ENCODE measurements at places on chromosomes 5 and 9.

DNA sequence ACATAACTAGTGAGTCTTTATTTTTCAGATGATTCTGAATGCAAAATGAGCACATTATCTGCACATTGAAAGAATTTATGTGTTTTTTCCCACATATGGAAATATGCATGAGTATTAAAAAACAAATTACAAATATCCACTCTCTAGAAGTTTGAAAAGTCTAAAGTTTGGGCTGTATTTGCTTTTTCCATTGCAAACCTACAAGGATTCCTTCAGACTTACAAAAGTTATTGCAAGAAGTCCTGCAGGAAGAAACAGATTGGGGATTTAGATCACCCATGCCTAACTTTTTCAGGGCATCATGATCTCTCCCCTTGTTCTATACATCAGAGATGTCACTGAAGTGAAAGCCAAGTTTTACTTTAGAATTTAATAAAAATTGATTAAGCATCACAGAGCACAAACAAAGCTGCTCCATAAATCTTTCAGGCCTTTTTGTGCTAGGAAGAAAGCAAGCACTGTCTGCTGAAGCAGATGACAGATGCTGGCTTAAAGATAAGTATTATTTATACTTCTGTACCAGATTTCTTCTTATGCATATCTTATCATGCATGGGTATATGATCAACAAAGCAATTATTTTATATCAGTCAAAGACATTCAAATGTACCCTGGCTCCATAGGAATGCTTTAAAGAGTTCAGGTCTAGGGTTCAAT, 71.7 kb downstream of the NFIB start:
- DNase-seq = no peak

DNA sequence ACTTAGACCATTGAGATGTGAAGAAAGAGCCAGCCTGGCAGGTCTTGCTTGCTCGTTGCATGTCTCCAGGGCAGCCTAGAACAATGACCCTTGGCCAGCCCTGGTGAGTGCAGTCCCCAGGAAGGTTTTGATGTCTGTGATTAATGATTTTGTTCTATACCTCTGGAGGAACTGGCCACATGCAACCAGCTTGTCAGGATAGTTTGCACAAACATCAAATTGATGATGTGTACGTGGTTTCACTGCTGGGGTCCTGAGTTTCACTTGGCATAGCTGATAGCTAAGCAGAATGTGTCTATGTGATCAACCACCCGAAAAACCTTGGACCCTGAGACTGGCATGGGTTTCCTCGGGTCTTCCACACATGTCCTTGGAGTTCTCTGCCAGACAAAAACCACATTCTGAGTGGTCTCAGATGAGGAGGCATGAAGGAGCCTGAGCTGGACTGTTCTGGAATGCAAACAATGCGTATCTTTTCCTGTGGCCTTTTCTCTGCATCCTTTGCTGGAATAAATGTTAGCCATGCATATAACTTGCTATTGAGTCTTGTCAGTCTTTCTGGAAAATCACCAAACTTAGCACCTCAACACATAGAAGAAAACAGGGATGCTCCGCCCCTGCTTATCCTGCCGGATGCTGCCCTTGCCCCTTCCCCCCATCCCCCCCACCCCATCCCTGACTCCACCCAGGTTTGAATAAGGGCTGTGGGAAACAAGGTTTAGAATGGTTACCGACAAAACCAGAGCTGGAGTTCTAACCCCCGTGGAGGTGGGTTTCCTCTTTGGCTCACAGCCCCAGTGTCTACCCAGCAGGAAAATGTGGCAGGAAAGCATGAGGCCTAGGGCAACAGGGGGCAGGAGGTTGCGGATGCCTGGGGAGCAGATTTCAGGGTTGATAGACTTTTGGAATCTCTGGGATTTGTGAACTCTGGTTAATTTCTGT, 50.1 kb upstream of the ANKRD33B start:
- no peak for DNase-seq

GRCh38 chr9:36936498-36936831, 97.6 kb downstream of the PAX5 start:
- no peak for DNase-seq

- DNase-seq = no peak
Measured at GRCh38 chr5:56126487-56127179, 106.5 kb downstream of the ANKRD55 start.

GRCh38 chr5:38341641-38342040, 83.3 kb downstream of the EGFLAM start:
- DNase-seq = no peak

DNA sequence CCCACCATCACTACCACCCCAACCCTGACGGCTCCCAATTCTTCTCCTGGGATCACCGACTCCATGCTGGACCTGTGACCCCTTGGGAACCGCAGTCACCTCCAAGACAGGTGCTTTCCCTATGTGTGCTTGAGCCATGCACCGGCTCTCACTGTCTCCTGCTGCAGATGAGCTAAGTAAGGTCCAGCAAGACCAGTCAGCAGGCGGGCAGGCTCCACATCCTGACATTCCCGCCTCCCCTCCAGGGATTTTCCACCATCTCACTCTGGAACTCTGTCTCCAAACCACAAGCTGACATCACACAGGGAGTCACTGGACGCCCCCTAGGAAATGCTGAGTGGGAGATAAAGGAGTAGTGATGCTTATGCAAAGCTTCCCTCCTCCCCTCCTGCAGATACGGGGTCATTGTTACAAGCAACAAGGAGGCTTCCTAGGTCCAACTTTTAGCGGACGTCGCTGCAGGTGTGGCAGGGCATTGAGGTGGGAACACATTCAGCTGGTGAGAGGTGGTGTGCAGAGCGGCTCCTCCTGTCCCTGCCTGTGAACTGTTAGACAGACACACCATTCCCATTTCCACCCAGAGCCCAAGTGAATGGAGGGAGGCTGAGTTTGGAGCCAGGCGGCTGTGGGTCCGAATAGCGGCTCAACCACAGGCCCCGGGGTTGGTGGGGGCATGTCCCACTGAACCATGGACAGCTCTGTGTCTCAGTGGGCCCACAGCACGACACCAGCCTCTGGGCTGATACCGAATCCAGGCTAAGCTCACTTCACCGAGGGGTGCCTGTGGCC, 129.2 kb upstream of the PHYKPL start:
- DNase-seq = no peak

DNA sequence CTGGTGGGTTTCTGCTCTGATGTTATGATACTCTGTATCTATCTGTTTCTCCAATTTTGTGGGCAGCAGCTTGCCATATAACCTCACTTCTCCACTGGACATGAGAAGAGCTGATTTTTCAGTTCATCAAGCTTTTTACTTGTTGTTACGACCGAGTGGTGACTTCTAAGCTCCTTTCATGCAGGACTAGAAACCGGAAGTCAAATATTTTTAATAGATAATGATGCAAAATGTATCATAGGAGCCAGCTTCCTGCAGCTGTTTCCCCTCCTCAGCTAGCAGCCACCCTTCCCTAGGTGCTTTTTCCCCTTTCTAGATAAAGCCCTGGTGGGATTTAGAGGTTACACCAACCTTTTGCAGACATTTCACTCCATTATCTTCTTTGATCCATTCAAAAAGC, 17.0 kb upstream of the ADAM19 start:
- no peak for DNase-seq

DNA sequence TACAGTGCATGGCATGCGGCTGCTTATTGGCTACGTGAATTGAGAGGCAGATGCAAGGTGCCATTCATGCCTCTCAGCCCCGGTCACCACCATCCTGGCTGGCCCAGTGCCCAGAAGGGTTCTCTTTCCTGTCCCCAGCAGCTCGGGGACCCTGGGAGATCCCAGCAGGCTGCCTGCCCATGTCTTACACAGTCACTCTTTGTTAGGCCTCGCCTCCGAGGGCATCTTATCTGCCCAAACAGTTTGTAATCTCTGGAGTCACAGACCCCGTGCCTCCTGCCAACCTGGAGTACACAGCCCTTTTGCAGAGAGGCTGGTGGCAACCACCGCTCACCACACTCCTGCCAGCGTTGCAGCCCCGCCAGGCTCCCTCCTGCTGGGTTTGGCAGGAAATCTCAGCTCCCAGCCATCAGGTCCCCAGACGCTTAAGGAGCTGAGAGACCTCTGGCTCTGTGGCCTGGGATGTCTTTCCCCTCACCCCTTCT, 7.0 kb upstream of the AK1 start:
- DNase-seq = no peak

- DNase-seq = no peak
Measured at GRCh38 chr9:137172901-137173795, 1.3 kb upstream of the TMEM210 start.

DNA sequence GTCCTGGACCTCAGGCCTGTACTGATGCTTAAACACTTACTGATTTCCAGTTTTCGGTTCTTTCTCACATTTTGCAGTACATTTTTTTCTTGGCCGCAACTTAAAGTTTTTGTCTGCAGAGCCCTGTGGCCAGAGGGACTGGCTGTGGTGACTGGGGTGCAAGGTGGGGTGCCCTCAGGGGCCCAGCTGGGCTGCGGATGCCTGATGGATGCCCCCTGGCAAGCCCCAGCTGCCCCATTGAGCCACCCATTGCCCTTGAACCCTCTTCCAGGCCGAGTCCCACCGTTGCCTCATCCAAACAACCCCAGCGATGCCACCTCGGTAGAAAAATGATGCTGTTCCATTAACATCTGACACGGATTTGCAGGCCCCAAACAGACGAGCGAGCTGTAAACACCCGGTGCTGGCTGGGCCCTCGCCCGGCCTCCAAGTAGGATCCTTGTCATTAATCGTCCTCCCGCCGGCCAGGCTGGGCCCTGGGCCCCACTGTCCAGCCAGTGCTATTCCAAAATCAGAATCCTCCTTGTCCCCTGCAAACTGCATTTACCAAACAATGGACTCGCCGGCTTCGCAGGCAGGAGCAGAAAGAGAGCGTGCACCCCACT, 107.9 kb downstream of the PHF2 start:
- DNase-seq = no peak

DNA sequence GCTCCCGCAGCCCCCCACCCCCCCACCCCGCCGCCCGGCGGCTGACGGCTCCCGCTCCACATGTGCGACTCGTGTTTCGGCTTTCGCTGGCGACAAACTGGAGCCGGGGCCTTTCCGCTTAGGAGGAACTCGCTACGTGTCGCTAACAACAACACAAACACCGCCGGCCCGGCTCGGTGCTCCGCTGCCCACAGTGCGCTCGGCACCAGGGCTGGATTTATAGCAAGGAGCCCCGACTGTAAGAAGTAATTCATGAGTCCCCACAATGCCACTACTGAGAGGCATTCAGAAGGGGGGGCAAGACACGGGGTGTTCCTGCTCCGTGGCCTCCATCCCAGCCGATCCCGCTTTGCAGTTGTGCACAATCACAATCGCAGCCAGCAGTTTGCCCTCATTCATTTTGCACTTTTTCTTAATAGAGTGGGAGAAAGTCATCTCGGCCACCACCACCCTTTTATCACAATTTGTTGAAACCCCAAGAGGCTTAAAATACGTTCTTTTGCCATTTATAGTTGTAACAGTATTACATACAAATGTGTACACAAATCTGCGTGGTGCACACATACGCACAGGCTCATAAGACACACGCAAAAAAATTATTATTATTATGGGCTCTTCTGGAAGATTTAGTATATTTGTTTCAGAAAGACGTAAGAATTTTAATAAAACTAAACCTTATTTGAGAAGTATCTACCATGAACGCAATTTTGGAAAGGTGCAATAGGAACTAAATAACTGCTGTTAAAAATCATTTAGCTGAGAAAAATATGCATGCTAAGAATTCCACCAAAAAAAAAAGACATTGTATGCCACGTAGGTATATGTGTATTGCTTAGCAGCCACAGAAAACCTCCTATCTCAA, 48.1 kb downstream of the EBF1 start:
- DNase-seq = no peak

Measured in activated CD4-positive, alpha-beta T cell treated with anti-CD3 and anti-CD28 coated beads, Interleukin-2, amount 50 U/mL, for 4 hours (primary cell).